Natural killer cell treated with Interleukin-12 subunit alpha and Interleukin-12 subunit beta and Interleukin-15 and Interleukin-18, amount 100 ng/mL, for 72 hours (primary cell): ENCODE measurements at places on chromosomes 4 and X. TPM values are rescaled to one million over a fixed set of nuclear protein-coding genes. Genes with fewer than 3 reads are reported as not detected.

The LNX1 gene
- not detected for total RNA-seq

GRCh38 chr4:110639207-110640090, 16.6 kb upstream of the PITX2 start:
- peaks cover 72% of the 10 kb centered on the region for H3K27me3 ChIP-seq
- no peak overlapping the region for H3K4me3 ChIP-seq
- no peak overlapping the region for H3K27ac ChIP-seq
- H3K4me1 ChIP-seq, result no peaks in the 10 kb centered on the region

GRCh38 chr4:73055241-73055897, 14.1 kb downstream of the COX18 start:
- peaks cover 21% of the 10 kb centered on the region for H3K36me3 ChIP-seq
- no peaks in the 10 kb centered on the region for H3K27me3 ChIP-seq
- no peak for DNase-seq
- no peaks in the 10 kb centered on the region for H3K4me1 ChIP-seq

The MAP7D3 gene
- 9.5 TPM for total RNA-seq

DNA sequence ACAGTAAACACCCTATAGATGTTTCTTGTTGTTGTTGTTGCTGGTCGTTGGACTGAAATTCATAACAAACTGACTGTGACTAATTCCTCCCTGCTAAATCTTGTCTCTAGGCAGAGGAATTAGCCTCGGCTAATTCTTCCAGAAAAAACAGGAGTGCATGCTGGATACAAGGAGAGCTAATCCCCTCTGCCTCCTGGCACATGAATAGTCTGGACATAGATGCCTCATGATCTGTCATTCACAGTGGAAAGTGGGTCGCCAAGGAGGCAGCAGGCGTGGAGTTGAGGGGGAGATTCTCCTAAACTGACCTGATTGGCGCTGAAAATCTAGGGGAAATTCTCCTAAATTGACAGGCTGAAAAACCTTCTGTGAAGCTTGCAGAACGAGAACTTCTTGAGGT, 220.1 kb downstream of the DCTD start:
- no peak for DNase-seq
- H3K36me3 ChIP-seq, result no peaks in the 10 kb centered on the region
- H3K4me3 ChIP-seq, result no peak overlapping the region

DNA sequence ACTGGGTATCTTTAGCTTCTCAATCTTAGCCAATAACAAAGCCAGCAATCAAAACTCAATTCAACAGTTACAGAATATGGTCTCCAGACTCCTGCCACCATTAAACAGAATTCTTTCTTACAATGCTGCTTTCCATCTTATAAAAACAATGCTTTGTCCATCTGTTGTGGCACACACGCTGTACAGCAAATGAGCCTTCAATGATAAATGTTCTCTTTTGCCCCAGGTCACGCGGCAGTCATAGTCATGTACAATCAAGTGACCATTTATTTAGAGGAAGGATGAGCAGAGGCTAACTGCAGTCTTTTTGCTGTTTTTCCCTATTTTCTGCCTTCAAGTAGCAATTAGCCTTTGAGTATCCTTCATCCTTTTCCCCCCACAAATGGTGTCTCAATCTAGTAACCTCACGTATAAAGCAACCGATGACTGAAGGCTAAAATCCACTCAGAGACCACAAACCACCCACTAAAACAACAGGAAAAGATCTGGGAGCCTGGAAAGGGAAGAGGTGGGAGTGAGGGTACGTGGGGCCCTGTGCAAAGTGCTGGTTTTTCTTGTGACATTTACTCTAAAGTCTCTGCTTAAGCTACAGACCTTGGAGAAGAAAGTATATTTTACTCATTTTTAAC, 24.4 kb downstream of the TRIM2 start:
- peaks cover 10% of the 10 kb centered on the region for H3K4me1 ChIP-seq
- no peak overlapping the region for H3K27ac ChIP-seq
- H3K36me3 ChIP-seq, result peaks cover 12% of the 10 kb centered on the region
- H3K27me3 ChIP-seq, result peaks cover 57% of the 10 kb centered on the region

- DNase-seq, result no peak
- H3K27me3 ChIP-seq, result peaks cover 2% of the 10 kb centered on the region
- no peaks in the 10 kb centered on the region for H3K4me1 ChIP-seq
- H3K4me3 ChIP-seq, result no peak overlapping the region
Observed at GRCh38 chr4:40656201-40656863, 26.7 kb upstream of the RBM47 start.

DNA sequence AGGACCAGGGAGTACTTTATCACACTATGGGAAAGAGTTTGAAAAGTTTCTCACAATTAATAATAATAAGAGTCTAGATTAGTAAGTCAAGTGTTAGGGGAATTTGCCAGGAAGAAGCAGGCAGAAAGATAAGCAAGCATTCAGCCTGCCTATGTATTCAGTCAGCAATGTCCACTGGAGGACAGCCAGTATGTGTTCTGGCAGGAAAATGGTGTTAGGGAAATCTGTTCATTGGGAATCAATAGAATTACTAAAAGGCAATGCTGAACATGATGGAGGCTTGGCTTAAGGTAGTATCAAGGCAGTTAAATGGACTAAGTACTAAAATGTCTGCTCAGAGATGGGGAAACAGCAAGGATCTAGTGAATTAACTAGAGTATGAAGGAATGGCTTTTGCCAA, 221.2 kb downstream of the PPP4R3C start:
- no peaks in the 10 kb centered on the region for H3K4me1 ChIP-seq
- no peak overlapping the region for H3K27ac ChIP-seq
- DNase-seq, result no peak
- peaks cover 6% of the 10 kb centered on the region for H3K36me3 ChIP-seq

GRCh38 chrX:41384051-41384705, 50.2 kb downstream of the DDX3X start:
- H3K27me3 ChIP-seq, result no peaks in the 10 kb centered on the region
- no peaks in the 10 kb centered on the region for H3K36me3 ChIP-seq
- H3K4me3 ChIP-seq, result no peak overlapping the region
- H3K4me1 ChIP-seq, result peaks cover 6% of the 10 kb centered on the region

GRCh38 chr4:123741906-123742305, 345.3 kb downstream of the SPRY1 start:
- no peaks in the 10 kb centered on the region for H3K4me1 ChIP-seq
- no peak overlapping the region for H3K4me3 ChIP-seq
- no peaks in the 10 kb centered on the region for H3K36me3 ChIP-seq
- DNase-seq, result no peak

The TCEAL8 gene
- total RNA-seq, result 24.7 TPM

The USP51 gene
- total RNA-seq, result 0.45 TPM

- no peaks in the 10 kb centered on the region for H3K4me1 ChIP-seq
- H3K27ac ChIP-seq, result no peak overlapping the region
- H3K36me3 ChIP-seq, result no peaks in the 10 kb centered on the region
Observed at GRCh38 chr4:79217025-79217424, 108.8 kb downstream of the NAA11 start.

DNA sequence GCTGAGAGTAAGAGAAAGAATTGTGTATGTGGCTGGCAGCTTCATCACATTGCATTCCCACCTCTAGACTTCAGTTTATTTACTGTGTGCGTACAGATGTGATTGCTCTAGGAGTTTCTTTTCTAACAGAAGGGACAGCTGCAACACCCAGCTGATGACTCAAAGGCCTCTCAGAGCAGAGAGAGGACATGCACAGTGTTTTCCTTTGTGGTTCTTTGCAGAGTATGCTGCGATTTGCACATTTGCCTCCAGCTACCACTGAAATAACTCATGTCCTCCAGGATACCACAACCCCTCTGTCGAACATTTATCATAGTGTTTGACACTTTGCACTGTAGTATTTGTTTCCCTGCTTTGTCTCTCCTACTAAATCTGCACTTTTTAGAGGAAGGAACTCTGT, 294.1 kb downstream of the STIM2 start:
- DNase-seq, result no peak
- H3K36me3 ChIP-seq, result no peaks in the 10 kb centered on the region
- H3K27me3 ChIP-seq, result peaks cover 4% of the 10 kb centered on the region
- peaks cover 4% of the 10 kb centered on the region for H3K4me1 ChIP-seq
- H3K27ac ChIP-seq, result no peak overlapping the region

GRCh38 chrX:43707812-43708548, 51.9 kb downstream of the MAOA start:
- H3K27me3 ChIP-seq, result peaks cover 6% of the 10 kb centered on the region
- no peaks in the 10 kb centered on the region for H3K4me1 ChIP-seq
- no peak overlapping the region for H3K27ac ChIP-seq
- no peak overlapping the region for H3K4me3 ChIP-seq
- DNase-seq, result no peak
- no peaks in the 10 kb centered on the region for H3K36me3 ChIP-seq

DNA sequence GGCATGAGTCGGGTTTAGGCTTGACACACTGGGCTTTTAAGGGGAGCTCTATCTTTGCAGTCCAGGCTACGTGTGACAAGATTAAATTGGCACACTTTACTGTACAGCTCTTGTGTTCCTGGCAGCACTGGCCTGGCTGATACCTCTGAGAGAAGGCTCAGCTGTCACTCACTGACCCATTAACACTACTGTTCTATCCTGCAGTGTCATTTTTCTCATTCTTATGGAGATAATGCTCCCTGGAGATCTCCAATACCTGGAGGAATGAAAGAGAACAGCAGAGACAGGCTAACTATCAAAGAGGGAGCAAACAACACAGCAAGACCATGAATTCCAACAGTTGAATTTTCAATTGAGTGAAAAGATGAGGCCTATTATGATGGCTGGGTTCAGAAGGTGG, 1.7 kb upstream of the PDHA2 start:
- no peaks in the 10 kb centered on the region for H3K36me3 ChIP-seq
- no peaks in the 10 kb centered on the region for H3K4me1 ChIP-seq
- no peak overlapping the region for H3K4me3 ChIP-seq
- no peak overlapping the region for H3K27ac ChIP-seq
- no peaks in the 10 kb centered on the region for H3K27me3 ChIP-seq
- DNase-seq, result no peak

The INPP4B gene
- total RNA-seq, result 25.6 TPM

GRCh38 chr4:100721077-100721476, 203.3 kb upstream of the EMCN start:
- H3K4me1 ChIP-seq, result no peaks in the 10 kb centered on the region
- H3K4me3 ChIP-seq, result no peak overlapping the region
- peaks cover 4% of the 10 kb centered on the region for H3K36me3 ChIP-seq
- DNase-seq, result no peak

The FRG2 gene
- total RNA-seq, result not detected

The GPRASP1 gene
- total RNA-seq, result 1.1 TPM

DNA sequence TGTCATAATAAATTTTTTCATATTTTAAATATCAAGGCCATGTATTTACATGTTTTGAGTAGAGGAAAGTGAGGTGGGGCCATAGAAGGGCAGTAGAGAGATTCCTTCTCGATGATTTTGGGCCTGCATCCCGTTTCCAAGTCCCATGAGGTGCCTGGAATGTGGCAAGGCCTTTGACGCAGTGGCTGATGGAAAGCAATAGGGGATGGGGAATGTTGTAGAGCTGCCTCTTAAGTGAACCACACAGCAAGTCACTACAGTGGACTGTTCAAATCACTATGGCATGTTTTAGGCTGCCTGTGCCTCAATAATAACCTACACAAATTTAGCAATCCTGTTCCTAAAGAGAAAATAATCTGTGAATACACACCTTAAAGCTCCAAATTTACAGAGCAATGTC, 48.3 kb downstream of the ANXA5 start:
- no peak overlapping the region for H3K4me3 ChIP-seq
- DNase-seq, result no peak
- H3K4me1 ChIP-seq, result no peaks in the 10 kb centered on the region
- no peaks in the 10 kb centered on the region for H3K36me3 ChIP-seq

DNA sequence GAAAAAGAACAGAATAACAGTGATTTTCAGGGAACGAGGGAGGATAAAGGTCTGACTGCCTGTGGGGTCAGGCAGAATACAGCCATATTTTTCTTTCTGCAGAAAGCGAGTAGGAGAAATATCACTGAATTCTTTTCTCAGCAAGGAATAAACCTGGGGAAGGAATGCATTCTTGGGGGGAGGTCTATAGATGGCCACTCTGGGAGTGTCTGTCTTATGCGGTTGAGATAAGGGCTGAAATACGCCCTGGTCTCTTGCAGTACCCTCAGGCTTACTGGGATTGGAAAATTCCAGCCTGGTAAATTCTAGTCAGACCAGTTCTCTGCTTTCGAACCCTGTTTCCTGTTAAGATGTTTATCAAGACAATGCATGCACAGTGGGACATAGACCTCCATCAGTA, 26.3 kb downstream of the CNGA1 start:
- no peak overlapping the region for H3K27ac ChIP-seq
- peaks cover 32% of the 10 kb centered on the region for H3K27me3 ChIP-seq
- no peak overlapping the region for H3K4me3 ChIP-seq
- H3K4me1 ChIP-seq, result peaks cover 6% of the 10 kb centered on the region

GRCh38 chrX:48498374-48498809, 10.4 kb upstream of the PORCN start:
- no peaks in the 10 kb centered on the region for H3K27me3 ChIP-seq
- H3K36me3 ChIP-seq, result no peaks in the 10 kb centered on the region
- H3K27ac ChIP-seq, result no peak overlapping the region
- no peak overlapping the region for H3K4me3 ChIP-seq
- H3K4me1 ChIP-seq, result peaks cover 4% of the 10 kb centered on the region

GRCh38 chr4:97500423-97500822, 642.9 kb downstream of the STPG2 start:
- no peaks in the 10 kb centered on the region for H3K27me3 ChIP-seq
- no peak for DNase-seq
- H3K4me3 ChIP-seq, result no peak overlapping the region
- H3K27ac ChIP-seq, result no peak overlapping the region

The GLOD5 gene
- not detected for total RNA-seq

The MGAT4D gene
- not detected for total RNA-seq

DNA sequence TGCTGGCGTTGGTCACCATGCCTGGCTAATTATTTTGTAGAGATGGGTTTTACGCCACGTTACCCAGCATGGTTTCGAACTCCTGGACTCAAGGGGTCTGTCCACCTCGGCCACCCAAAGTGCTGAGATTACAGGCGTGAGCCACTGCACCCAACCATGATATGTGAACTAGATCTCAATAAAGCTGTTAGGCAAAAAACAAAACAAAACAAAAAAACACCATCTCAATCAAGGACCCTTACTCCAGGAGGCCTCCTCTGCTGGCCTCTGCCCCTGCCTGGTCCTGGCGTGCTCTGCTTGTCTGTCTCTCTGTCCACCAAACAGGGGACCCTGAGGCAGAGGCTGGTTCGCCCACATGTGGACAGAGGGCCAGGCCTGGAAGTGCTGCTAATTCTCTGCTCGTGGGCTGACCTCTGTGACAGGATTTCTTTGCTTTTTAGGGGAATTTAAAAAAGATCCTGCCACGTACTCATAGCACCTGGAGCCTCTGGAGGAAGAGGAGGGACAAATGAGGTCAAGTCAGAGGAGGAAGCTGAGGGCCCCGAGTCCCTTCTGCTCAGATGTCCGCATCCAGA, 32.7 kb upstream of the WFS1 start:
- H3K4me1 ChIP-seq, result no peaks in the 10 kb centered on the region
- no peak overlapping the region for H3K4me3 ChIP-seq
- peaks cover 4% of the 10 kb centered on the region for H3K27me3 ChIP-seq
- no peak for DNase-seq
- H3K36me3 ChIP-seq, result no peaks in the 10 kb centered on the region
- no peak overlapping the region for H3K27ac ChIP-seq
